Hematopoietic multipotent progenitor cell treated with erythropoietin and hydrocortisone succinate and interleukin-3 and kit ligand, for 8 days (in vitro differentiated cells): ENCODE measurements at places on chromosomes 5 and 9.

DNA sequence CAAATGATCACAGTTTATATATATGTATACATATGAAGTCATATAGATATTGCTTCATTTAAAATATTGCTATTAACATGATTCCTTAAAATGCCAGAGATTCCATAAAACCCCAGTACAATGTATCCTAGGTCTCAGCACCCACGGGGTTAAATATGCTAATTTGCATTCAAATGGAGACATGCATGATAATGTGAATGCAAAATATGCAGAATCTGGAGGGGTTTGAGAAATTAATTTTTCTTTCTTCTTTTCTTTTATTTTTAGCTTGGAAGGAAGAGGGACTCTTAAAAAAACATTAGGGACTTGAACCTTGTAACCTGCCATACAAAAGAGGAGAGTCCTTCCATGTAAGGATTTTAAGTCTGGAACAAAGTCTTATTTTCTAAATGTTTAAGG is 211.9 kb downstream of the MEF2C start:
- no peak for DNase-seq

DNA sequence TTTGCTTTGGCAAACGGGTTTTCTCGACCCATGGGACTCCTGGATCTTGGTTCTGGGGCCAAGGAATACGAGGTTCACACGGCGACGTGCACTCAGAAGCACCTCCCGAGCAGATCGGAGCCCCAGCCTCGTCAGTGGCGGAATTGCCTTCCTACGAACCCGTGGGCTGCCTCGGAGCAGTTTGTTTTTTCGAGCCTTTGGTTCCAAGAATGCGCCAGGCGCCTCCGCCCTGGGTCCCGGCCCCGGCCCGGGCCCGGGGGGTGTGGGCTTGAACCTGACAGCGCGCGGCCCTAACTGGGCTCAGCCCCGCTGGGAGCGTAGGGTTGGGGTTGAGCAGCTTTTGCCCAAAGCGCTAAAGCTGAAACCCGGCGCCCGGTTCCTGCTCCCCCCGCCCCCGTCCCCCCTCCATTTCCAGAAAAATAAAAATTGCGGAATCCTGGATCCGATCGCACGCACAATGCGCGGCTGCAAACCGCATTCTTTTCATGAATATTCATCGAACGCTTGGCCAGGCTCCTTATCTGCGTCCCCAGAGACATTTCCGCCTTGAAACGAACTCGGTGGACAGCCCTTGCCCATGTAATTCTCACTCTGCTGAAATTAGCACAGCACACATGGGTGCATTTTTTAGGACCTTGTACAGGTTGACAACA is 1.0 kb downstream of the BASP1 start:
- DNase-seq: peak; percentile 49

DNA sequence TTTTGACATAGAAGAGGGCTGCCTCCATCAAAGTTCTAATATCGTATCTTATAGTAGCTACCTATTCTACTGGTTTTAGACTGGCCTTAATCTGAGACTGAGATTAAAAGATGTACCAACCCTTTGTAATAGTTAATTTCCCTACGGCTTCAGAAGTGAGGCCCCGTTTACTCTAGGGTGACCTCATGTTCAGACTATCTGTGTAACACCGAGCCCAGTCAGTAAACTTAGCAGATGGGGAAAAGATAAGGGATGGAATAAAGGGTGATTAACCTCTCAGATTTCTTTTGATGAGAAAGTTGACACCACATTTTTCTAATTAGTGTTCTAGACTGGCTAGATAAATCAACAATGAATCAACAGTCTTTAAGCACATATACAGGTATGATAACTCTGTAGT is 283.1 kb downstream of the KCTD16 start:
- DNase-seq: no peak

- DNase-seq: peak; percentile 27
Observed at GRCh38 chr5:132456296-132456986, 34.1 kb downstream of the IRF1 start.

DNA sequence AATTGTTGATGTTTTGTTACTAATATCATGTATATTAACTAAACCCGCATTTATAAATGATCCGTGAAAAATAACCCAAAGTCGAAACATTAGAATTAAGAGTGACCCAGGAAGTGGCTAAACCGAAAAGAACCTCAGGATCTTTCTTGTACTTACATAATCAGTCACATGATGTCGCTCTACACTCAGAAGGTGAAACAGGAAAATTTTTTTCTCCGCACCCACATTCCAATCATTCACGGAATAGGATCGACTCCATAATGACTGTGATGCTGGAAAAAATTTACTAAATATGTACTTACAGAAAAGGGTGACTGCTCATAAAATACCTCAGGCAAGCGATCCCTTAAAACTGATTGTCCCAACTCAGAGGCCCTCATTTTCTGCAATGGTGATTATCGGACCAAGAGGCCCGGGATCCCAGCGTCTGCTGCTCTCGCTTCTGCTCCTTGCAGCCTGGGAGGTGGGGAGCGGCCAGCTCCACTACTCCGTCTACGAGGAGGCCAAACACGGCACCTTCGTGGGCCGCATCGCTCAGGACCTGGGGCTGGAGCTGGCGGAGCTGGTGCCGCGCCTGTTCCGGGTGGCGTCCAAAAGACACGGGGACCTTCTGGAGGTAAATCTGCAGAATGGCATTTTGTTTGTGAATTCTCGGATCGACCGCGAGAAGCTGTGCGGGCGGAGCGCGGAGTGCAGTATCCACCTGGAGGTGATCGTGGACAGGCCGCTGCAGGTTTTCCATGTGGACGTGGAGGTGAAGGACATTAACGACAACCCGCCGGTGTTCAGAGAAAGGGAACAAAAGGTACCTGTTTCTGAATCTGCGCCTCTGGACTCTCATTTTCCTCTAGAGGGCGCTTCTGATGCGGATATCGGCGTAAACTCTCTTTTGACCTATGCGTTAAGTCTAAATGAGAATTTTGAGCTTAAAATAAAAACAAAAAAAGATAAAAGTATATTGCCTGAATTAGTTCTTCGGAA is at the start of gene PCDHA12:
Gene PCDHA12, plus strand, starts transcription at position 224 of the 981 bp plus-strand sequence. Its CDS starts 165 bp downstream, at position 389.
- no peak for DNase-seq

- no peak for DNase-seq
Observed at GRCh38 chr5:43613370-43613769, 10.4 kb downstream of the NNT start.

DNA sequence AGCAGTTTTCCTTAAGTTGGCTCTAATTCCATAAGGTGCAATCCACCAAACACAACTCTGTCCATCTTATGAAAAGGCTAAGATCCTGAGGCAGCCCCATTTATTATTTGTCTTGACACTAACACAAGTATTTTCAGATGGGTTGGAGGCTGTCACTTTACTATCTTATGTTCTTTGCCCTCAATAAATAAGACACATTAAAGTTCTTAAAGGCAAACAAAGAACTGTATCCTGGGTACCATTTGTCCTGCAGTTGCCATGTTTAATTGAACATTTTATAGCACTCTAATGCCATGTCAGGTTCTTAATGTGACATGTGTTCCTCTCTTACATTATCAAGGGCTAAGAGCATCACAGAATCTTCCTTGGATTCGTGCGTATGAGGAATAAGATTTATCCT is 189.5 kb upstream of the SNX2 start:
- DNase-seq: no peak

GRCh38 chr9:21047281-21047691 is 15.8 kb upstream of the HACD4 start:
- DNase-seq: peak; percentile 95

- DNase-seq: no peak
Observed at GRCh38 chr5:14735944-14736343, 71.4 kb downstream of the OTULIN start.

GRCh38 chr9:35938474-35939356 is 19.2 kb downstream of the OR2S2 start:
- no peak for DNase-seq

DNA sequence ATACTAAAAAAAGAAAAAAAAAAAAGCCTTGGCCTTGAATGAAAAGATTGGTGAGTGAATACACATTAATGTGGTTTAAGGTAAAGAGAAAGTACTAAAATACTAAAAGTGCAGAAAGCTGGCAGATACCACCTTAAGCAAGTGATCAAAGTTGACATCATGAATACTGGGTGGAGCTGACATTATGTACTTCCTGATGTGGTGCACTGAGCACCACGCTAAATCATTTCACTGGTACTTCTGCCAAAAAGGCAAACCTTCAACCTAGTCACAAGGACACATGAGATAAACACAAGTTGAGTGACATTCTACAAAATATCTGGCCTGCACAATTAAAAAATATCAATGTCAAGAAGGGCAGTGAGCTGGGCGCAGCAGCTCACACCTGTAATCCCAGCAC is 33.8 kb upstream of the PANK3 start:
- no peak for DNase-seq

- no peak for DNase-seq
Observed at GRCh38 chr9:38357350-38358114, 35.0 kb upstream of the ALDH1B1 start.

DNA sequence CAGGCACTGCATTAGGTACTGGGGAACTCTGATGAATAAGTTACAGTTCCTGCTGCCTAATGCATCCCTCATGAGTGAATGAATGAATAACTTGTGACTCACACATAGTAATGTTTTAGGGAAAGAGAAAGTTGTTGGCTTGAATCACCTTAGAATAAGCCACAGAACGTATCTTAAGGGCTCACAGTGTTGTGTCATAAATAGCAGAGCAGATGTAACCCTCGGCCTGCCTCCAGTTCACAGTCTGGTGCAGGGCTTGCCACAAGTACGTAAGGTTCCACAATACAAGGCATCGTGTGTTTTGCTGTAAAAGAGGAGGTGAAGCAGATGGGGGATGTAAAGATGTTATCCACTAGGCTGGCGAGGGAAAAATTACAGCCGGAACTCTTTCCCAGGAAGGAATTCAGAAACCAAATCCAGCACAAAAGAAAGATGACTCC is 218.7 kb downstream of the TRPM3 start:
- DNase-seq: no peak

DNA sequence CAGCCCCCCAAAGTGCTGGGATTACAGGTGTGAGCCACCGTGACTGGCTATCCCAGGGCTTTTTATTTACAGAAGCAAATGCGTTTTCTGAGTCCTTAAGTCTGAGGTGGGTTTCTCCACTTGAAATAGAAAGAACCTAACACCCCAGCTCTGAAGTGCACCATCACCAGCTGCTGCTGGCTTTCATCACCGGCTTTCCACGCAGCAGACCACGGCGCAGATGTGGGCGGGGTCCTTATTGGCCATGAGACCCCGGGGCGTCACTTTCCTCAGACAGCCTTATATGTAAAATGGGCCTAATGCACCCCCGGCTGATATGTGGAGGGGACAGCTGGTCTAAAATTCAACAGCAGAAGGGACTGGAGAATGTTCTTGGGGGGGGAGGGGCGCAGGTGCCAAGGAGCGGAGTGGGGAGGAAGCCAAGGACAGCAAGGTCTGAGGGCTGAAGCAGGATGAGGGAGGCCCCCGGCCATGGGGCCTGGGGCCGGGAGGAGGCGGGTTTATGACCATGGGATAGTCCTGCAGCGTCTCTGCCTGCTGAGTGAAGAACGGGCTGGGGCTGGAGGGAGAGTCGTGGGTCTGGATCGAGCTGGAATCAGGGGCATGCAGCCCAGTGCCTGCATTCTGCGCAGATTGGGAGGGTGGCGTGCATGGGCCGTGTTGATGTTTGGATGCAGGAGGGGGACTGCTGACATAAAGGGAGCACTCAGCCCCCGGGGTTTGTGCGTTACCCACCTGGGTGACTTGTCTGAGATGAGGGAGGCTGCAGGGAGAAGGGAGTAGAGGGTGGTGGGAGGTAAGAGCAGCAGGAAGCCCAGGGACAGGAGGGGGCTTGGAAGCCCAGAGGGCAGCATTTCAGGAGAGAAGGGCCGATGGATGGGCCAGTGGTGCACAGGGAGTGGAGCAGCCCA is 30.2 kb downstream of the RASGEF1C start:
- no peak for DNase-seq

DNA sequence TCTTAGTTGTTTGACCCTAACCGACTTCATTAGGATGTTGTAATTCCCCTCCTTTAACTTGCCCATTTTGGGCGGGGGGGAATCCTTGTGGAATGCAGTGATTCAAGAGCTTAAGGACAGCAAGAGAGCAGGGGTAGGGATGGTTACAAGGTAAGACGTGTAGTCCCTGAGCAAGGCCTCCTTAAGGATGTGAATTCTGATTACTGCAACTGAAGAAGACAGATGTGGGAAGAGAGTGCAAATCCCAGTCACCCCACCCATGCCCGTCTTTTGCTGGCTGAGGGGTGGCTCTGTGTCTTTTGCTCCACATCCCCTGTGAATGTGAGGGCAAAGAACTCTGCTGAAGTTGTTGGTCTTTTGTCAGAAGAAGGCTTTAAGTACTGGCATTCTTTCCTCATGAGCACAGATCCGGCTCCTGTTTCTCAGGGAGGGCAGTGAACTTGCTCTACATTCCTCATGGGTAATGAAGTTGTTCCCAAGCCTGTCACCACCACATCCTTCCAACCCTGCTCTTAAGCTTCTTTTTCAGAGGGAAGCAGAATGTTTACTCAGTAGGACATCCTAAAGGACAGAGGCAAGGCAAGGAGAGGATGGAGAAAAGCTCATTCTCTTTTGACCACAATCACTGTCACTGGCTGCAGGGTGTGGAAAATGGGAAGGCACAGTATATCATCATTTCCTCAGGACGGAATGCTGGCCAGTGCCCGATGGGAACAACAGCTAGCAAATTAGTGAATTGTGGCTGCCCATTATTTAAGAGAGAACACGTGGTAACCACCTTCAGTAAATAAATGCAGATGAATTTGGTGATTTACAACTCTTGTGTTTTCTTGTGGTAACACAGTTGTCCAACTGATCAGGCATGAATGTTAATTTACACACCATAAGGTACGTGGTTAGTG is 61.5 kb downstream of the RAI14 start:
- DNase-seq: no peak

DNA sequence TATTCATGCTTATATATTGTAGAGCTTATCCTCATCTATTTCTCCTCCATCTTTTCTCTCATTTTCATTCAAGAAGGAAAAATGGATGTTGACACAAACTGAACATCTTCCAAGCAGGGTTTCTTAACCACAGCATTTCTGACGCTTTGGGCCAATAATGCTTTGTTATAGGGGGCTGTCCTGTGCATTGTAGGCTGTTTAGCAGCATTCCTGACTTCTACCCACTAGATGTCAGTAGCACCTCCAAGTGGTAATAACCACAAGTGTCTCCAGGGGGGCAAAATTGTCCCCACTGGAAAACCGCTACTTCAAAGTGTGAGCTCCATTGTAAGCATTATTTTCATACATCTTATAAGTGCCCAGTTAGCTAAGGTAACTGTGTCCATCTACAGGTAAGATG is 2.6 kb upstream of the TXNDC8 start:
- peak; percentile 39 for DNase-seq

GRCh38 chr9:2407450-2407849 is 214.1 kb upstream of the VLDLR start:
- DNase-seq: no peak
